Glutamatergic neuron (in vitro differentiated cells): ENCODE measurements at places on chromosomes 3 and 15. TPM values are rescaled to one million over a fixed set of nuclear protein-coding genes. Genes with fewer than 3 reads are reported as not detected.

The SLMAP gene
- 52.0 TPM for total RNA-seq

The JMJD7 gene
- 26.6 TPM for total RNA-seq

The WDR72 gene
- 1.1 TPM for total RNA-seq

The CYP11A1 gene
- total RNA-seq = not detected

The RTP1 gene
- total RNA-seq = not detected

The TNNC1 gene
- 2.7 TPM for total RNA-seq

The GPR149 gene
- total RNA-seq = 0.25 TPM

The FBXW12 gene
- 0.66 TPM for total RNA-seq

The BSN gene
- total RNA-seq = 46.9 TPM

The PRSS50 gene
- total RNA-seq = not detected

The CALML4 gene
- 4.1 TPM for total RNA-seq

The ONECUT1 gene
- total RNA-seq = 48.9 TPM

The FES gene
- total RNA-seq = 3.3 TPM

The FEZF2 gene
- total RNA-seq = 0.49 TPM

The CFAP91 gene
- 0.59 TPM for total RNA-seq

The IQCH gene
- total RNA-seq = 4.5 TPM

The SMCO1 gene
- not detected for total RNA-seq

The TUSC7 gene
- not detected for total RNA-seq

The CLRN1 gene
- not detected for total RNA-seq

The ATP13A5 gene
- not detected for total RNA-seq

The IL17RE gene
- 3.9 TPM for total RNA-seq

The APBA2 gene
- total RNA-seq = 166 TPM

The SAMD7 gene
- not detected for total RNA-seq

The HGD gene
- total RNA-seq = not detected

The NDN gene
- 115 TPM for total RNA-seq

The GABRA5 gene
- total RNA-seq = 1.1 TPM

The EOMES gene
- not detected for total RNA-seq

The ZPLD1 gene
- total RNA-seq = not detected

The RAF1 gene
- total RNA-seq = 185 TPM

The GTF2E1 gene
- 40.5 TPM for total RNA-seq

The MAP2K5 gene
- total RNA-seq = 29.0 TPM

The DUOXA2 gene
- not detected for total RNA-seq

The FETUB gene
- total RNA-seq = not detected

The ACOX2 gene
- 0.59 TPM for total RNA-seq

The TJP1 gene
- total RNA-seq = 129 TPM

The ST3GAL6 gene
- total RNA-seq = 52.9 TPM

The LTK gene
- total RNA-seq = 3.2 TPM
